ENCODE measurements at places on chromosomes 5 and 9. TPM values are rescaled to one million over a fixed set of nuclear protein-coding genes. Genes with fewer than 3 reads are reported as not detected.

RETREG1 gene
- total RNA-seq = 26.6 TPM

SOX30 gene
- total RNA-seq = 0.15 TPM

PLCXD3 gene
- total RNA-seq = not detected

EQTN gene
- not detected for total RNA-seq

ZNF169 gene
- 22.3 TPM for total RNA-seq

MEIKIN gene
- 6.2 TPM for total RNA-seq

Data from CD4-positive, alpha-beta memory T cell (primary cell).